Amniotic stem cell (primary cell): ENCODE measurements at places on chromosomes 3 and 15.

GRCh38 chr3:126053949-126054569 is 29.9 kb downstream of the SLC41A3 start:
- no peak for DNase-seq

- DNase-seq = no peak
Measured at GRCh38 chr3:100637197-100637631, 27.8 kb downstream of the ADGRG7 start.

DNA sequence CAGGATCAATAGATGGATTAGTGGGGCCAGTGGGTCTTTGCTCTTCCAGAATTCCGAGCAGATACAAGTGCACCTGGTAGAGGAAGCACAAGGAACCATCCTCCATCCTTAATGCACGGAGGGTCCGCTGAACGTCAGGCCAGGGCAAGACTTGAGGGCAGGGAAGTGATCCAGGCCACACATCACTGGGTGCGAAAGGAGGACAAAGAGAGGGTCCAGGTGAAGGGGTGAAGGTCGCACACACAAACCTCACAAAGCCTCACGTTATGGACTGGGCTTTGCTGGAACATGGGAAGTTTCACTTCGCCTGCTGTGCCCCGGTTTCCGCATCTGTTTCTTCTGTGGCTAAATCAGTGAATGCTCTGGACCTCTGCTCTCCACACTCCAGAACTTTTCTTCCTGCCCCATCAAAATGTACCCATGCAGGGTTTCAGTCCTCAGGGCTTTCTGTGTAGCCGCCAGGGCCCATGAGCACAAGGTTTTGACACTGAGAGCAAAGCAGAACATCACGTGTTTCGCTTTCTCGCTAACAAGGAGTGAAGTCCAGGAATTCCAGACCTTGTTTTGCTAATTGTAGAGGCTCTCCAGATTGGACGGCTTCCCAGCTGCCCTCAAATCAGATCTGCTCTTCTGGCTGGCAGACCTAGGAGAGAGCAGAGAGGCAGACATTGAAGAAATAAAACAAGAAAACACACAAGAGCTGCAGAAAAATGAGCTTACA is 56.3 kb downstream of the KLF15 start:
- DNase-seq = no peak

DNA sequence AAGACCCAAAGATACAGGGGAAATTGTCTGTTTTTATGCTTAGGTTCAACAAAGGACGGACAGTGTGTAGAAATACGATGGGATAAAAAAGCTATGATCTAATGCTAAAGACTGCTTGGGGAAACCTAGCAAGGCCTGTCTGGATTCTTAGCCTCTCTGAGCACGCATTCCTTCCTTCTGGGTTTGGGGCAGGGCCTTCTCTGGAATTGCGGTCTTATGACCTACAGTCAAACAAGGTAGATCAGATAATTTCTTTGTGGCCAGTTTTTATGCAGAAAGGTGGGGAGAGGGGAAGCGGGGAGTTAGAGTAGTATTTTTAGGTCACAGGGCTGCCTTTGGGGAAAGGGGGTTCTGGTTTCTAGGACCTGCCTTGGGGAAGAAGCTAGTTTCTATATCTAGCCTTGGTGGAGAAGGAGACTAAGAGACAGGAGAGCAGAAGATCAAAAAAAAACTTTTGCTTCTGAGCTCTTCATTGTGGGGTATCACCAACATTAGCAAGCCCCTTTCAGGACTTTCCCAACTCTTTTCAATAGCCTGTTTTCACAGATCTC is 39.1 kb upstream of the LIPC start:
- no peak for DNase-seq

- no peak for DNase-seq
Measured at GRCh38 chr15:40770147-40770721, 454 bp downstream of the C15orf62 start.

DNA sequence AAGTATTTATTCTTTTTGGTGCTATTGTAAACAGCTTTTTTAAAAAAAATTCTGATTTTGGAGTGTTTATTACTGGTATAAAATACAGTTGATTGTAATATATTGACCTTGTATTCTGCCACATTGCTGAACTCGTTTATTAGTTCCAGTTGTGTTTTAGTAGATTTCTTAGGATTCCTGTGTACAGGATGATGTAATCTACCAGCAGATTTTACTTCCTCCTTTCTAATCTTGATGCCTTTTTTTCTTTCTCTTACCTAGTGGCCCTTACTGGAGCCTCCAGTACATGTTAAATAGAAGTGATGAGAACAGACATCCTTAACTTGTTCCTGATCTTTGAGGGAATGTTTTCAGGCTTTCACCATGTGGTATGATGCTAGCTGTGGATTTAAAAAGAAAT is 70.4 kb upstream of the KY start:
- no peak for DNase-seq

GRCh38 chr3:195133462-195133861 is 137.5 kb downstream of the XXYLT1 start:
- DNase-seq = no peak

- no peak for DNase-seq
Measured at GRCh38 chr3:184366619-184367289, 5.2 kb downstream of the POLR2H start.

GRCh38 chr15:73474785-73475184 is 31.8 kb downstream of the REC114 start:
- no peak for DNase-seq
